ENCODE measurements at places on chromosomes 1 and 21.

GRCh38 chr1:115090540-115090939 is 1.2 kb upstream of the TSPAN2 start:
- DNase-seq, result no peak

DNA sequence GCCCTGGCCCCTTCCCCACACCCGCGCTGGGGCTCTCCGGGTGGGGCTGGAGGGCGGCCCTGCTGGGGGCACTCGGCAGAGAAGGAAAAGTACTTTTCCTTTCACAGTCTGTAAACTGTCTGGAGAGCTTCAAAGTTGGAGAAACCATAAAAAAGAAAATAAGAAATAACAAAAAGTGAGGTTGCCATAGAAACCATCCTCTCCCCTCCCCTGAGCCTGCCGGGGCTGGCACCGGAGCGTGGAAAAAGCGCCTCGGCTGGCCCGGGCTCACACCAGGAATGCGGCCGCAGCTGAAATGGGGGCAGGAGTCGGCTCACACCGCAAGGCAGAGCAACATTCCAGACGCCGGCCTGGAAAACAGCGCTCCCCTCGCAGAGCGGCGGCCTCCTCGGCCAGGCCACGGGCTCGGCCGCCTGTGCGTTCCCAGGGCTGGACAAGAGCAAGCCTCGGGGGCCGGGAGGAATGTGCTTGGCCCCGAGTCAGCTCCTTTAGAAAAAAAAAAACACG is 69.2 kb downstream of the MORN1 start:
- DNase-seq, result no peak

DNA sequence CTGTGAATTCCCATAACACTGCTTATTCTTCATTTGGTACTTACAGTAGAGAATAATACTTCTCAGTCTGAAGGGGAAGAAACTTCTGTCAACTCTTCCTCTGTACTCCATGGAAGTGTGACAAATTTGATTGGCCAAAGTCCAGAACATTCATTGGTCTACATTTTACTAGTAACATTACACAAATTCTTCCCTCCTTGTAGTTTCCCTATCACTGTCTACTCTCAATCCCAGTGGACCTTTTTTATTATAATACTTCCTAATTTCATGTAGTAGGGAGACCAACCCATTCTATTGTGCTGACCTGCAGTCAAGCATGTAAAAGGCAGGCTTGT is 74.7 kb downstream of the ALG6 start:
- no peak for DNase-seq

DNA sequence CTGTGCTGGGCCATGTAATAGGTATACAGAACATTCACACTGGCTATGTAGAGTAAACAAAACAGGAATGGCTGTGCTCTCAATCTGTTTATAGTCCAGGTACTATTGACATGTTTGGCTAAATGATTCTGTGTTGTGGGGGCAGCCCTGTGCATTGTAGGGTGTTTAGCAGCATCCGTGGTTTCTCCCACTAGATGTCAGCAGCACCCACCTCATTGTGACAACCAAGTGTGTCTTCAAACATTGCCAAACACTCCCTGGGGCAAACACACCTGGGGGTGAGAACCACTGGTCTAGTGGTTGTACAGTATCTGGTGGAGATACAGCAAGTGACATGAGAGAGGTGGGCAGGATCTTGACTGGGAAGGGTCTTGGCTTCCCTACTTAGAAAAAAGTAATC is 80.4 kb upstream of the SPATA6 start:
- DNase-seq, result no peak

- no peak for DNase-seq
Observed at GRCh38 chr1:147750618-147751217, 9.7 kb downstream of the GJA5 start.

DNA sequence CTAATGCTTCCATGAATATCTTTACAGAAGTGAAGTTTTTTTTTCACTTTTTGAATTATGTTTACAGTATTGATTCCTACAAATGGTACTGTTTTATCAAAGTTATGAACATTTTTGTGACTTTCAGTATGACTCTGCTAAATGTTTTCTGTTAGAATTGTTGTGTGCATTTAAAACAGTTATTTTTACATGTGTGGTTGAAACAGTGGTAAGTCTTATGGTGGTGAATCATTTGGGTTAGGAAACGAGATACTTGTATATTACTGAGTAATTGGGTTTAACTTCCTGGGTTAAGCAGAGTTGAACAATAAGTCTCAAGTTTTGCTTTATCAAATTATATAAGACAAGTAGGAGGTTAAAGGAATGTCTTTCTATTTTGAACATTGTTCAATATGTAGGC is 66.8 kb downstream of the VPS13D start:
- DNase-seq, result no peak

DNA sequence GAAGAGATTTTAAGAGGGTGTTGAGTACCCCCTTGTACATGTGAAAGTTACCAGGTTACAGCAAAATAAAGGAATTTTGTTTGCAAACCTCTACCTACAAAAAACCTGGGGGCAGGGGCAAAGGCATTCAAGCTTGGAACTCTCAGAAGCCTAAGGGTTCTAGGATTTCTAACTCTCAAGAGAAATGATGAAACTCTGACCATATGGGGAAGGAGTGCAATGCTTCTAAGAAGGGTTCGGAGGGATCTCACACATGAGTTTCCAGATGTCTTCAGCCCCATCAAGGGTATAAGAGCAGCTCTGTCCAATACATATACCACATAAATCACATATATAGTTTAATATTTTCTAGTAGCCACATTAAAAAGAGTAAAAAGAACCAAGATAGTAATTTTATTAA is 7.3 kb upstream of the FCGR2A start:
- no peak for DNase-seq

- peak; percentile 66 for DNase-seq
Observed at GRCh38 chr1:1614204-1614953, 921 bp upstream of the MIB2 start.

DNA sequence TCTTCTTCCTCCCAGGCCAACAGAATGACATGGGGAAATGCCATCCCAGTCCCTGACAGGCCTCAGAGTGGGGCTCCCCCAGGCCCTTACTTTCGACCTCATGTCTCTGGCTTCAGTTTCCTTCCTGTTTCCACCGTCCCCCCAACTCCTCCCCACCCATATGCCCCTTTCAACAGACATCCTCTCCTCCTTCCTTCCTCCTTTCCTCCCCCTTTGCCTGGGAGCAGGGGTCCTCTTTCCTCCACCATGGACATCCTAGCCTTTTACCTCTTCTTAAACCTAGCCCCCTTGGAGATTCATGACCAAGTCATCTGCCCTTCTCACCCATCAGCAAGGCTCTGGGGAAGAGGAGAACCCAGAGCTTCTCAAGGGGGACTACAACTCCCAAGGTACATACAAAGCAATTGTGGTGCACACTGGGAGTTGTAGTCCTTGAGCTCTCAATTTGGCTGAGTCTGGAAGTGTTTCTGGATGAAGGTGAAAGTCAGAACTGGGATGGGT is 4.0 kb downstream of the ZBTB7B start:
- peak; percentile 26 for DNase-seq

GRCh38 chr1:111736548-111737215 is 2.5 kb downstream of the INKA2 start:
- DNase-seq, result no peak

- DNase-seq, result no peak
Observed at GRCh38 chr1:174883409-174883808, 116.3 kb upstream of the CACYBP start.

DNA sequence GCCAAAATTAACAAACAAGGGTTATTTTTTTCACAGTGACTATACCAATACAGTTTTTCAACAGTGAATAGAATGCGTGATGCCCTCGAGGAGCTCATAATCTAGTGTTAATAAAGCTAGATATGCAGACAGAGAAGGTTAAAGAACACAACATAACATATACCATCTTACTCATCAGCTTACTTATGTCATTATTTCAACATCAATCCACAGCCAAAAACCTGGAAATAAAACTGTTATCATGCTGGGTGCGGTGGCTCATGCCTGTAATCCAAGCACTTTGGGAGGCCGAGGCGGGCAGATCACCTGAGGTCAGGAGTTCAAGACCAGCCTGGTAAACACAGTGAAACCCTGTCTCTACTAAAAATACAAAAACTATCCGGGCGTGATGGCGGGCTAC is 6.1 kb downstream of the STX6 start:
- DNase-seq, result no peak

DNA sequence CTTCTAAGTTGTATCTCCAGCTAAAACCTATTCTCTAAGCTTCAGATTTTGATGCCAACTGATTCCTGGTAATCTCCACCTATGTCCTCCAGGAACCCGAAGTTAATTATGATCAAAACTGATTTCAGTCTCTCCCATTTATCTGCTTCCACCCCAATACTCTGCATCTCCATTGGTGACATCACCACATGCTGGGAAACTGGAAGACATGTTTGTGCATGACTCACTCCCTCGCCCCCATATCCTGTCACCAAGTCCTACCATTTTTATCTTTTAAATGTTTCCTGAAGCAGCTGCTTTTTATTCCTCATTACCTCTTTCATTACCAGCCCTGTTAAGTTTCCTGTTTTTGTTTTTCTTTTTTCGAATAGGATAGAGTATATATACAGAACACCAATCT is 228.5 kb downstream of the LRRC40 start:
- DNase-seq, result no peak

DNA sequence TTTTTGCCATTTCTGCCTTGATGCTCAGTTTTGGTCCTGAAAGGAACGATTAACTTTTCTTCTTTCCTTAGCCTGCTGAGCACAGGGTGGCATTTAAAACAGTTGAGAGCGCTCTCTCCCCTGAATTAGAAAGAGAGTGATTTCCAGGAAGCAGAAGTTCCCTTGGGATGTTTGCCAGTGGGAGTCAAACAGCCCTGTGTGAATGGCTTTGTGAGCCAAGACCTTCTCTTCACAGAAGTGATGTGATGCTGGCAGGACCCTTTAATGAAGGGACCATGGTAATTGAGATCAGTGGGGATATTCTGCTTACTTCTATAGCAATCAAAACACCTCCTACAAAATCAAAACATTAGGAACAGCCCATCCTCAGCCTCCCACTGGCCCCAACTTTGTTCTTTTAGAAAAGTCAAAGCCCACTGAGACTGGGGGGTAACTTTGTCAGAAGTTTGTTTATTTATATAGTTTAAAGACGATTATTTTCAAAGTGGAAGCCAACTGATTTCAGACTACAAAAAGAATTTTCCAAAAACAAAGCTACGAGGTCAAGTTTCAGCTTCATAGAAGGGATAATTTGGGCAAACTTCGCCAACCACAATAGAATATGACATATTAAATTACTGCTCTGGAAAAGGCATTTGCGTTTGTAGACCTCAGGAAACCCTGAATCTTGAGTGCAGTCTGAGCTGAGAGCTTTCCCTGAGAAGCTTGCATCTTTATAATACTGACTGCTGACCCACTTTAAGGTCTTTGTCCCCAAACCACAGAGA is 122.7 kb downstream of the GABPA start:
- no peak for DNase-seq

GRCh38 chr1:224696891-224697765 is 81.0 kb downstream of the CNIH3 start:
- no peak for DNase-seq

- DNase-seq, result peak; percentile 80
Observed at GRCh38 chr1:147640553-147641165, 29.7 kb downstream of the ACP6 start.

DNA sequence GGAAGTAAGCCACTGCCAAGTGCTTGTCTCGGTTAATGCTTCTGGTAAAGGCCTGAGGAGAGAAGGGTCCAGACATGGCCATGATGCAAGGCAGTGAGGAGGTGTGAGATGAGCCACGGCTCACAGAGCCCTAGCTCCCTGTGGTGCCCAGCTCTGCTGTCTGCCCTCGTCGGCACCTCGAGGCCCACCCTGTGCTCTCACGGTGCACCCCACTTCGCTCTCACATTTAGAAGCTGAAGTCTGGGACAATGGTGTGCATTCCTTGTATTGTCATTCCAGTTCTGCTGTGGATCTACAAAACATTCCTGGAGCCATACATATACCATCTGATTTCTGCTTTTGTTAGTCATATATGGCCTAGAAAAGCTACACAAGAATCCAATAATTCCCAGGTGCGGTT is 3.3 kb downstream of the NCF2 start:
- no peak for DNase-seq

- DNase-seq, result no peak
Observed at GRCh38 chr1:240426051-240426450, 185.9 kb downstream of the GREM2 start.

DNA sequence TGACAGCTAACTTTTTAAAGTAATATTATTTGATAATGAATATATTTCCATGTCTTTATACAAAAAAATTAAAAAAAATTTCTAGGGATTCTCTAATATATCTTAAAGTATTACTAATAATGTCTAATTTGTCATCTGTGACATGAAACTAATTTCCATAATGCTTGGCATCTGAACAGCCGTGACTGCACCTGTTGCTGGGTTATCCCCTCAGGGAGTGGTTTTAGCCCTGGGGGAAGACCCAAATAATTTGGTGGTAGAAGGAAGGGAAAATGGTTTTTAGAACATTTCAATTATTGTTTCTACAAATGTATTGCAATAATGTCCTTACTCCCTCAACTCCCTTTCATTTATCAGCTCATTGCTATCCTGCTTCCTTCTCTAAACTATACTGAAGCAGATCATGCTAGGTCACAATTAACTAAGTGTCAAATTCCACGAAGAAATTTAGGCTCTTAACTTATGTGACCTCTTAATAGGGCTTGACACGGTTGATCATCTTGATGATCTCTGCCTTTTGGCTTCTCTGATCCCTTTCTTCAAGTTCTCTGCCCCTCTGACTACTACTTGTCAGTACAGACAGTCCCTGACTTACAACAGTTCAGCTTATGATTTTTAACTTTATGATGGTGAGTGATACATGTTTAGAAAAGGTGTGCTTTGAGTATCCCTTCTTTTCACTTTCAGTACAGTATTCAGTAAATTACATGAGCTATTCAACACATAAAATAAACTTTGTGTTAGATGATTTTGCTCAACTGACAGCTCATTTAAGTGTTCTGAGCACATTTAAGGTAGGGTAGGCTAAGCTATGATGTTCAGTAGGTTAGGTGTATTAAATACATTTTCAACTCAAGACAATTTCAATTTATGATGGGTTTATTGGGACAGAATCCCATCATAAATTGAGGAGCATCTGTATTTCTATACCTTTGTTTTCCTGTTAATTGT is 26.4 kb upstream of the DPH5 start:
- no peak for DNase-seq

GRCh38 chr1:54481201-54481884 is 66.7 kb upstream of the ACOT11 start:
- no peak for DNase-seq

GRCh38 chr1:201226859-201227488 is 36.4 kb downstream of the IGFN1 start:
- no peak for DNase-seq

DNA sequence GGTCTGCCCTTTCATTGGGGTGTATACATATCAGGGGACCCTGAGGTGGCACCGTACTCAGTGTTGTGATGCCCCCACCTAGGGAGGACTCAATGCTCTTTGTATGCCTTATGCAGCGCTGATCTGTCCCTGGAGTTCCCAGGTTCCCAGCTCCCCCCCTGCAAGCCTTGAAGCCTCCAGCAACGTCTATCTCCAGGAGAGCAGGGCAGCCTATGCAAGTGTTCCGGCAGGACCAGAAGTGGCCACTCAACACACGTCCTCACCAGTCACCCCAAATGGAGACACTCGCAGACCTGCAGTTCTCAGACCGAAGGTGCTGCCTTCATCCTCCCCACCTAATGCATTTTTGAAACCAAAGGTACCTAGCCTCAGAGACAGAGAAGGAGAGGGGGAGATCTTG is 25.2 kb upstream of the CNTN2 start:
- DNase-seq, result no peak

GRCh38 chr1:26302733-26303405 is 3.6 kb downstream of the UBXN11 start:
- DNase-seq, result no peak
